ENCODE measurements at places on chromosomes 1 and 21.

DNA sequence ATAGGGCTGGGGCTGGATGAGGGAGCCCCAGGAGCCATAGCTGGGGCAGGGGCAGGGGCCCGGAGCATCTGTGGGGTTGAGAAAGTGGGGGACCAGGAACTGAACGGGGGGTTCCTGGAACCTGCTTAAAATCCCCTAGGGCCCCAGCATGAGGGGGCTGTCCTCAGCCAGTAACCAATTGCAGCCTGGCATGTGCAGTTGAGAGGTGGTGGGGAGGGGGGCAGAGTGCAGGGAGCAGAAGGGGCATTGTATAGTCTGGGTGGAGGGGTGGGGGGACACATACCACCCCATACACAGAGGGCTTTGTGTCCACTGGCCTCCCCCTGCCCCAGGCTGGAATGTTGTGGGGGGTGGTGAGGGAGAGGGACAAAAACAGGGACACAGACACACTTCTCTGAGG is at the start of gene MPZ:
MPZ (minus strand) TSS at position 101 of the 400 bp plus-strand sequence; CDS start at position 38, 63 bp downstream.
- H3K36me3 ChIP-seq, result peaks cover 8% of the 10 kb centered on the region
- no peaks in the 10 kb centered on the region for H3K27me3 ChIP-seq
- DNase-seq, result no peak
- H3K4me3 ChIP-seq, result no peak within 1 kb of the TSS
- H3K4me1 ChIP-seq, result peaks cover 4% of the 10 kb centered on the region
- H3K27ac ChIP-seq, result no peak within 1 kb of the TSS

GRCh38 chr1:89605692-89606091 is 27.2 kb upstream of the LRRC8C start:
- no peak overlapping the region for H3K4me3 ChIP-seq
- no peaks in the 10 kb centered on the region for H3K4me1 ChIP-seq
- H3K36me3 ChIP-seq, result no peaks in the 10 kb centered on the region
- DNase-seq, result no peak
- H3K27ac ChIP-seq, result no peak overlapping the region

- H3K4me3 ChIP-seq, result no peak overlapping the region
- no peaks in the 10 kb centered on the region for H3K27me3 ChIP-seq
- H3K27ac ChIP-seq, result no peak overlapping the region
- no peaks in the 10 kb centered on the region for H3K36me3 ChIP-seq
- no peaks in the 10 kb centered on the region for H3K4me1 ChIP-seq
These were observed 86.1 kb downstream of the DUSP10 start for GRCh38 chr1:221655766-221656305.

- H3K4me1 ChIP-seq, result peaks cover 11% of the 10 kb centered on the region
- H3K4me3 ChIP-seq, result peak within 1 kb of the TSS; percentile 59
- H3K27me3 ChIP-seq, result no peaks in the 10 kb centered on the region
- H3K36me3 ChIP-seq, result no peaks in the 10 kb centered on the region
- DNase-seq, result no peak
These were observed at the start of gene HLCS for GRCh38 chr21:36966066-36966820. HLCS (minus strand) TSS chr21:36966669; CDS start chr21:36966638, 31 bp downstream.

DNA sequence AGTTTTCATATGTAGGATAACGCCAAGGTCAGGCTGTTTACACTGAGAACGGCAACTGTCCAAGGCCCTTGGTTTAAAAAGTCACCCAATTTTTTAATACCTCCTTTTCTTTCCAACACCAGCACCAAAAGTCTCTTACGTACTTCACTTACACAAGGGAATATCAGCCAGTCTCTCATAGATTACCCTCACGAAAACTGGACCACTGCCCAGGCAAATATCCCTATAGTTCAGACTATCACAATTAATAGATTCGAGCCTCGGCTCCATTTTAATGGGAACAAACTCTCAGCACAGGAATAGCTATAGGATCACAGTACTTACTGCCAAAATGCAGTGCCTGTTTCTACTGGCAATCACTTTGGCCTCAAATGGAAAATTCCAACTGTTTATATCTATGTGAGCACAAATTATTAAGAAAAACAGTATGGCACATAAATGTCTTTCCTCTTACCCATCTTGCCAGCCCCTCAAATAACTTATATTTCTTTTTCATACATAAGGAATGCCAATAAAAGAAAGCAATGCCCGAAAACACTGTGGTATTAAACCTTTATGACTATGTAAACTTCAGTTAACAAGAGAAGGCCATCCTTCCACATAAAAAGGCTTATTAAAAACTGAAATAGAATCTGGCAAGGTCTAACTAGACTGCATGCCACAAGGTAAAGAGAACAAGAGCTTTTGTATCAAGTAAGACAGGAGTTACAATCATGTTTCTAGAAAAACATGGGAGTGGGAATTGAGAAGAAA is 97.8 kb downstream of the SLC45A1 start:
- peaks cover 20% of the 10 kb centered on the region for H3K36me3 ChIP-seq
- peak overlapping the region; percentile 99 for H3K27ac ChIP-seq
- DNase-seq, result no peak
- H3K27me3 ChIP-seq, result no peaks in the 10 kb centered on the region
- peaks cover 100% of the 10 kb centered on the region for H3K4me1 ChIP-seq

All from Panc1 (cell line).